NCI-H2029 (cell line): ENCODE measurements at places on chromosomes 3 and 15.

GRCh38 chr3:158005391-158006100 is 100.7 kb downstream of the SHOX2 start:
- no peak for DNase-seq

- DNase-seq = no peak
Observed at GRCh38 chr3:17915341-17915740, 172.9 kb upstream of the TBC1D5 start.

DNA sequence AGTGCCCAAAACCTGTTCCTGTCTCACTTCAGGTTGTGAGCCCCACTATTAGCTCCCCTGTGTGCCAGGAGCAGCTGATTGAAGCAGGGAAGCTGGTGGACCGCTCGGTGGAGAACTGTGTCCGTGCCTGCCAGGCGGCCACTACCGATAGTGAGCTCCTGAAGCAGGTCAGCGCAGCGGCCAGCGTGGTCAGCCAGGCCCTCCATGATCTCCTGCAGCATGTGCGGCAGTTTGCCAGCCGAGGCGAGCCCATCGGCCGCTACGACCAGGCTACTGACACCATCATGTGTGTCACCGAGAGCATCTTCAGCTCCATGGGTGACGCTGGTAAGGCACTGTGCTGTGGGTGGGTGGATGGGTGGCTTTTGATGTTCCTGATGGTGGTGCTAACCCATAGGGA is 334.1 kb upstream of the TPM1 start:
- no peak for DNase-seq

- no peak for DNase-seq
Observed at GRCh38 chr3:99637016-99637367, 1.4 kb upstream of the COL8A1 start.

- DNase-seq = no peak
Observed at GRCh38 chr3:128201158-128201755, 48.0 kb downstream of the EEFSEC start.

DNA sequence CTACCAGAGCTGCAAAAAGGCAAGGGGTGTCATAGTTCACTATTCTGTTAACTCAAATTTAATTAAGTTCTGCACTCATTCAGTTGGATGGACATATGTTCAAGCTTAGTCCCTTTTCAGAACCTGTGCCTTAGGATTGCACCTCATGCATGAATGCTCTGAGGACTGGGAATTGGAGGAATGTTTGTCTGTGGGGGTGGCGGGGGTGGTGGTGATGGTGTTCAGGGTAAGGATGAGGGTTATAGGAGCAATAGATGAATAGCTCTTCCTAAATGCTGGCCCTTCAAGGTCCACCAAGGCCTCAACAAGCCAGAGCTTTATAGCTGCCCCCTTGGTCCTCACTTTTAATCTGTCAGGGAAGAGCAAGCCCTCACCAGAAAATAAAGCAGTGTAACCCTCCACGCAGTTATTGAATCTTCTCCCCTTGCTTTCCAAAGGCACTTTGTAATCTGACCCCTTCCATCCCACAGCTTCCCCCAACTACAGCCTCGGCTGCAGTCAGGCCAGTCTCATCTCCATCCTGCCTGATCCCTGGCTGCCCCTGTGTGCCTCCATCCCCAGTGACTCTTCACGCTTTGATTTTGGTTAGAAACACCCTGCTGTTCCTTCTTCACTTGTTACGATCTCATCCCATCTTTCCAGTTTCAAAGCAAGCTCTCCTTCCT is 221.6 kb upstream of the LMCD1 start:
- DNase-seq = no peak

- no peak for DNase-seq
Observed at GRCh38 chr3:21411058-21411457, 340.0 kb downstream of the ZNF385D start.

GRCh38 chr3:40581166-40581565 is 56.4 kb downstream of the ZNF621 start:
- no peak for DNase-seq

GRCh38 chr3:169901453-169901852 is 9.9 kb upstream of the SAMD7 start:
- no peak for DNase-seq

- no peak for DNase-seq
Observed at GRCh38 chr3:117512975-117513374, 803.4 kb downstream of the TUSC7 start.

DNA sequence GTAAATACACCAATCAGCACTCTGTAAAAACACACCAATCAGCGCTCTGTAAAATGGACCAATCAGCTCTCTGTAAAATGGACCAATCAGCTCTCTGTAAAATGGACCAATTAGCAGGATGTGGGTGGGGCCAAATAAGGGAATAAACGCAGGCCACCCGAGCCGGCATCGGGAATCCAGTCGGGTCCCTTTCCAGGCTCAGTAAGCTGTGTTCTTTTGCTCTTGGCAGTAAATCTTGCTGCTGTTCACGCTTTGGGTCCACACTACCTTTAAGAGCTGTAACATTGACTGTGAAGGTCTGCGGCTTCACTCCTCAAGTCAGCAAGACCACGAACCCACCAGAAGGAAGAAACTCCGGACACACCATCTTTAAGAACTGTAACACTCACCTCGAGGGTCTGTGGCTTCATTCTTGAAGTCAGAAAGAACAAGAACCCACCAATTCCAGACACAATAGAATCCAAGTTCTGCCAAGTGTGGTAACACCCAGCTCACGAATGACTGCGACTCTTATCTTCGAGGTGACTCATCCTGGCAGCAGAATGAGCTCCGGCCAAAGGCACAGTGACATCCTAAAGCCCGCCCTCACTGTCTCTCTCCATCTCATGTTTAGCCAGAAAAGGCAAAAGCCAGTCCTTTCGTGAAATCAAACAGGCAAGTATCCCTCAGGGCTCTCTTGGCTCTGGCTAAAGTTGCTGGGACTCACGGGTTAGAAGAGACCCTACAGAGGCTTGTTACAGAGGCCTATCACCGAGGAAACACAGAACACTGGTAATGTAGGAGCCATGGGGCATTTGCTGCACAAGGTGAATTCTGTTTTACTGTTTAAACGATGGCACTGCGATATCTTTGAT is 155.2 kb downstream of the FAM43A start:
- no peak for DNase-seq

GRCh38 chr3:197833930-197834715 is 43.1 kb downstream of the LRCH3 start:
- no peak for DNase-seq

DNA sequence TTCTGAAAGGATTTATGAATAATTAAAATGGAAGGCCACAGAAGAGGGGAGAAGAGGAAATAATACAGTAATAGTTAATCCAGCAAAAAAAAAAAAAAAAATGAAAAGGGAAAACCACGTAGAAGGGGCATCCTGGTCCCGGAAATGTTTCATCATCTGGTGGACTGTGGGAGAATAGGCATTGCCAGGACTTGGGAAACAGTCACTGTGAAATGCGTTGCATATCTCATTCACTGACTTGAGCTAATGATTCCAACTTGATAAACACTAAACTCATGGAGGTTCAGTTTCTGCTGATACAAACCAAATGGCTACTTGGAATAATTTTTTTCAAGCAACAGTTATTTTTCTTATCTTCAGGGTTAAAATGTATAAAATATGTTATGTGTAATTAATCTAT is 3.2 kb downstream of the XCR1 start:
- DNase-seq = no peak

- DNase-seq = peak; percentile 31
Observed at GRCh38 chr3:114809668-114810413, 337.2 kb downstream of the ZBTB20 start.

DNA sequence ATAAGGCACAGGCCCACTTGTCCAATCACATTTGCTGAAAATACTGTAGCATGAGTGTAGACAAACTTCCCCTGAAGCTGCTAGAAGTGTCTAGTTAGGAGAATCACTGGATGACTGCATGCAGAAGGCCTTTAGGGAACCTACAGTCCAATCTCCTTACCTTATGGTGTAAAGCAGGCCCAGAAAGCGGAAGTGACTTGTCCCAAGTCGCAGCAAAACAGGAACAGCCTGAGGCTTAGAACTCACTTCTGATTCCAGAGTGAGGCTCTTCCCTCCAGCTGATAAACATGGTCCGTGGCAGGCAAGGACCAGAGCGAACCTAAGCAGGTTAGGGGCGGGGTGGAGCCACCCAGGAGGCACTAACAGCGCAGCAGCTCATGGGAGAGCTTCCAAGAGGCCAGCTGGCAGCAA is 2.5 kb downstream of the GRAMD2A start:
- no peak for DNase-seq

DNA sequence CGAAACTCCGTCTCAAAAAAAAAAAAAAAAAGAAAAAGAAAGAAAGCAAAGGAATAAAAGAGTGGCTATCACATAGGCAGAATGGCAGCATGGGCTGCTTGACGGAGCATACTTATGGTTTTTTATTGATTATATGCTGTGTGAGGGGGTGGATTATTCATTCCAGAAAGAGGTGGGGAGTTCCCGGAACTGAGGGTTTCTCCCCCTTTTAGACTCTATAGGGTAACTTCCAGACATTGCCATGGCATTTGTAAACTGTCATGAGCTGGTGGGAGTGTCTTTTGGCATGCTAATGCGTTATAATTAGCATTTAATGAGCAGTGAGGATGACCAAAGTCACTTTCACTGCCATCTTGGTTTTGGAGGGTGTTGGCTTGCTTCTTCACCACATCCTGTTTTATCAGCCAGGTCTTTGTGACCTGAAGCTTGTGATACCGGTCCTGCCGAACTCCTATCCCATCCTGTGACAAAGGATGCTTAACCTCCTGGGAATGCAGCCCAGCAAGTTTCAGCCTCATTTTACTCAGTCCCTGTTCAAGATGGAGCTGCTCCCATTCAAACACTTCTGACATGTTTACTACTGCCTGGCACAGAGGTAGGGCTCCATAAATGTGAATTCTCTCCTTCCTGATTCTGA is 15.8 kb upstream of the ABHD17C start:
- DNase-seq = no peak

DNA sequence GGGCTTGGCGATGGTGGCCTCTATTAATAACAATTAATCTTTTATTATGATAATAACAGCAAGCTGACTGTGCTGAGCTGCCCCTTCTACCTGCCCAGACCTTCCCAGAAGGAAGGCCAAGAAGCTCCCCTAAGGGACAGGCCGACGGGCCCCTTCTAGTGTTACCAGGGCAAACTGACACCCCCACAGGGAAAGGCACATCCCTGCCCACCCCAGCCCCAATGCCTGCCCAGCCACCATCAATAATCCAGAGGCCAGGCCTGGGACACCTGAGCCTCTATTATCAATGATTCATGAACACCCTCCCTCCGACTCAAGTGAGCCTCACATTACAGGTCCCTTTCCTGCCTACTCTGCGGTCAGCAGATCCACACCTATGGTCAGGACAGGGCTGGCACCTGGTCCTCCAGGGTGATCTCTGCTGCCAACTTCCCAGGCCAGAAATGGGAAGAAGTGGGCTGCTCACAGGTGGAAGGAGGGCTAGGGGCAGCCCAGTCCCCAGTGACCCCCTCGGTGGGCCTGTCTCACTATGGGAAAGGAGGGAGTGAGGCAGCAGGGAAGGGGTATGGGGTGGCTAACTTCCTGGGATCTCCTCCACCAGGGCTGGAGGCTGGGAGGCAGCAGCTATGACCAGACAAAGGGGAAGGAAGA is 1.8 kb downstream of the TWF2 start:
- no peak for DNase-seq

GRCh38 chr15:45448066-45448915 is 69.9 kb upstream of the GATM start:
- DNase-seq = no peak

DNA sequence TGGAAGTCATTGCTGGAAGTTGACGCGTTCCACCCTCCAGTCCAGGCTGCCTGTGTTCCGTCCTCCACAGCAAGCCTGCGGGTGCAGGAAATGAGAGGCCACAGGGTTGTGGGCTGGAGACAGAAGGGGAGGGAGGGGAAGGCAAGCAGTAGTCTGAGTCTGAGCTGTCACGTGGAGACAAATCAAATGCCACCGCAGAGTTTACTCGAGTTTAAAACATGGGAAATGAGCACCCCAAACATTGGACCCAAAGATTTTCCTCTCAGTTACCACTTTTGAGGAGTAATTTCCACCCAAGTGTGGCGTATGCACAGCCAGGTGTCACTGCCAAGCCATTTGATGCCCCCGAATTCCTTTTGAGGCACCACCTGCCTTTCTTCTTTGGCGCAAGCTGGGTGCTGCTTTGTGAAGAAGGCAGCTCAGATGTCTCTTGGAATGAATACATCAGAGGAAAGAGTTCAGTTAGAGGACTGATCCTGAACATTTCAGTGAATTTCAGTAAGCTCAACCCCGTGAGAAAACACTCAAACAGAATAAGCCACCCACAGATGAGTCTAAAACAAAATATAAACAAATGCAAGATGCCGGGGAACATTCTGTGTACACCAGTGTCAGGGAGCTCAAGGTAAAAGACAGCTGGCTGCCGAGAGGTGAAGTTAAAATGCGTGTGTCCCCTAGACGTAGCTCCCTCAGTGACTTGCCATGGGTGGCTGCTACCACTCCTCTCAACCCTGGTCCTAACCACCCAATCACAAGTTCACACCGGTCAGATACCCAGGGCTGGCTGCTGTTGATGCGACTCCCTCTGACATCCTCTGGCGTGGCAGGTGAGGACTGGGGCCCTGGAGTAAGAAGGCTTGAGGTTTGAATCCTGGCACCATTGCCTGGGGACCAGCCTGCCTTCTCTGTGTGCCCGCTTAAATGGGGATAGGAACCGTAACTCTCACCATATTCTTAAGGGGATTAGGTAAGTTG is 203.8 kb downstream of the UACA start:
- DNase-seq = no peak

DNA sequence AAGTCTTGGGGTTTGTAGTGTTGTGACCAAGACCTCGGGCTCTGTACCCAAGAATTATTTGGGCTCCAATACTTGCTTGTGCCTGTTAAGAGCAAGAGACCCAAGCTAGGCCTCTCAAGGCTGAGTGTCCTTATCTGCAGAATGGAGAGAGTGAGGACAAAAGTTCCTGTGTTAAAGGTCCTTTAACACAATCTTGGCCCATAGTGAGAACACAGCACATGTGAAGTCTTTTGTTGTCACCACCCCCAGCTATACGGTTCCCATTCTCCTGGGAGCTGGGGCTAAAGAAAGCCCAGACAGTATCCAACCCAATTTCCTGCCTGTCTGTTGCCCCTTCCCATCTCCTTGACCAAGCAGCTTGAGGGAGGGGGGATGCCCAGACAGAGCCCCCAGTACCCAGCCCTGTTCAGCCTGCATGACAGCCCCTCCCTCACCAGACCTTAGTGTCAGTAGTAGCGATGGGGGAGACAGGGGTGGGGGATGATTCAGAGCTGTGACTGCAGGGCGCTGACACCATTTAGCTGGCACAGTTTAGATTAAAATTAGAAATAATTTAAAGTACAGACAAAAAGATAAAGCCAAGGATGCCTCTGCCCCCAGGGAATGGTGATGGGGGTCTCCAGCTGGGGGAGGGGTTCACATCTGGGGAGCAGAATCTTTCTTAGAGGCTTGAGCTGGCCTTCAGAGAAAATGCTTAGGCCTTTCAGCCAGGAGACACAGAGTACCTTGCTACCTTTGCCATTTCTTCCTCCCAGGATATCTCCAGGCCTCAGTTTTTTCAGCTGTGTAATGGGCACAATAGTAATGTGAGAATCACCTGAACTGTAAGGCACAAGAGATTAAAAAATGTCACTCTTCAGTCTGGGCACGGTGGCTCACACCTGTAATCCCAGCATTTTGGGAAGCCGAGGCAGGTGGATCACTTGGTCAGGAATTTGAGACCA is 2.7 kb downstream of the PRKCD start:
- DNase-seq = no peak

GRCh38 chr15:41115161-41115651 is 874 bp downstream of the INO80 start:
- no peak for DNase-seq

GRCh38 chr15:90585863-90586262 is 56.1 kb downstream of the CRTC3 start:
- no peak for DNase-seq
